ENCODE measurements at places on chromosomes 1 and 21.

- no peak for DNase-seq
Observed at GRCh38 chr1:172326136-172326535, 94.3 kb upstream of the C1orf105 start.

GRCh38 chr1:87575528-87575927, 246.8 kb downstream of the LMO4 start:
- DNase-seq = no peak

DNA sequence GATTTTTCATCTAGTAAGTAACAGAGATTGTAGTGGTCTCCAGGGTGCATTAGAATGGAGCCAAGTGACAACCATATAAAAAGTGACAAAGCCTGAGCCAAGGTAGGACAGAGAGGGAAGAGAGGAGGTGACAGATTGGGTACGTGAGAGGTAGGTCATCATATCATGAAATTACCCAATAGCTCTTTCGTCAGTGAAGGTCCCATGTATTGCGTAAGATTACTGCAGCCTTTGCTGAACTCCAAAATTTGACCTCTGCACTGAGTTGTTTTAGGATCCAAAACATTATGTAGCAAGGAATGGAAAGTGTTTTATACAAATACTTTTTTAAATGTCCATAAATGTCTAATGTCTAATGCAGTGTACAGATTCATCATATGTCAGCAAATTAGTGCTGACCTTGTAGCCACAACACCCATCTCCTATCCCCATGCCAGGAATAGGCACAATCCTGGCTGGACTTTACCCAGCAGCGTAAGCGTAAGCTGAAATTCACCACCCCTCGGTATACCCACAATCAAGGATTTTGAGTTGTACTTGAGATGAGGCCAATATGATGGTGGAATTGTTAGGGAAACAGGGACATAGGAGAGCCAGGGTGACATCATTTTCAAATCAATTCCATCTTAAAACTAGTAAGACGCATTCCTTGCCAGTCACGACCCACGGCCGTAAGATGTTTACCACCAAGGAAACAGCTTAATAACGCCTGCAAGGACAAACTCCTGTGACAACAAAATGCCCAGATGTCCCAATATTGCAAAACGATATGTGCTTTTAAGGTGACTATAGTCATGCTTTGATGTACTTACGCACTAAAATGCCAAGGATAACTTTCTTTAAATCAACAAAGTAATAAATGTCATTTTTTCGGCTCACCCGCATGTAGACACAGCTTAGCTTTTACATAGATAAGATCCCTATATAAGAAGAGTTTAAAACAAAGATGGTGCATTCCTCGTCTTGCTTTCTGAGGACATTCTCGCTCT, 38.1 kb upstream of the GREM2 start:
- no peak for DNase-seq

DNA sequence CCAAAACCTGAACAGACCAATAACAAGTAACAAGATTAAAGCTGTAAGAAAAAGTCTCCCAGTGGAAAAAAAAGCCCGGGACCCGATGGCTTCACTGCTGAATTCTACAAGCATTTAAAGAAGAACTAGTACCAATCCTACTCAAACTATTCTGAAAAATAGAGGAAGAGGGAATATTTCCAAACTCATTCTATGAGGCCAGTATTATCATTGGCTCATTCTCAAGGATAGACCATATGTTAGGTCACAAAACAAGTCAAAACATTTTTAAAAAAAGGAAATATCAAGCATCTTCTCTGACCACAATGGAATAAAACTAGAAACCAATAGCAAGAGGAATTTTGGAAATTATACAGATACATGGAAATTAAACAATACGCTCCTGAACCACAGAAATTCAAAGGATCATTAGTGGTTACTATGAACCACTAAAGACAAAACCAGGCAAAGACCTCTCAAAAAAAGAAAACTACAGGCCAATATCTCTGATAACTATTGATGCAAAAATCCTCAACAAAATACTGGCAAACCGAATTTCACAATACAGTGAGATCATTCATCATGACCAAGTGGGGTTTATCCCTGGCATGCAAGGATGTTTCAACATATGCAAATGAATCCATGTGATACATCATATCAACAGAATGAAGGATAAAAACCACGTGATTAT, 13.9 kb upstream of the IL20 start:
- DNase-seq = no peak

DNA sequence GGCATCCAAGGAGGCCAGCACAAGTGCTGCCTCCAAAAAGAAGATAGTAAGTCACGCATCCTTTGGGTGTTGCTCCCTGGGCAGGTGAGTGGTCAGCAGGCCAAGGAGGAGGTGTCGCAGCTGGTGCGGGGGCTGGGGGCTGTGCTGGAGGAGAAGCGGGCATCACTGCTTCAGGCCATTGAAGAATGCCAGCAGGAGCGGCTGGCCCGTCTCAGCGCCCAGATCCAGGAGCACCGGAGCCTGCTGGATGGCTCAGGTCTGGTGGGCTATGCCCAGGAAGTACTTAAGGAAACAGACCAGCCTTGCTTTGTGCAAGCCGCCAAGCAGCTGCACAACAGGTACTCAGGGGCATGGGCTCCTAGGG, 4.3 kb downstream of the TRIM46 start:
- no peak for DNase-seq

DNA sequence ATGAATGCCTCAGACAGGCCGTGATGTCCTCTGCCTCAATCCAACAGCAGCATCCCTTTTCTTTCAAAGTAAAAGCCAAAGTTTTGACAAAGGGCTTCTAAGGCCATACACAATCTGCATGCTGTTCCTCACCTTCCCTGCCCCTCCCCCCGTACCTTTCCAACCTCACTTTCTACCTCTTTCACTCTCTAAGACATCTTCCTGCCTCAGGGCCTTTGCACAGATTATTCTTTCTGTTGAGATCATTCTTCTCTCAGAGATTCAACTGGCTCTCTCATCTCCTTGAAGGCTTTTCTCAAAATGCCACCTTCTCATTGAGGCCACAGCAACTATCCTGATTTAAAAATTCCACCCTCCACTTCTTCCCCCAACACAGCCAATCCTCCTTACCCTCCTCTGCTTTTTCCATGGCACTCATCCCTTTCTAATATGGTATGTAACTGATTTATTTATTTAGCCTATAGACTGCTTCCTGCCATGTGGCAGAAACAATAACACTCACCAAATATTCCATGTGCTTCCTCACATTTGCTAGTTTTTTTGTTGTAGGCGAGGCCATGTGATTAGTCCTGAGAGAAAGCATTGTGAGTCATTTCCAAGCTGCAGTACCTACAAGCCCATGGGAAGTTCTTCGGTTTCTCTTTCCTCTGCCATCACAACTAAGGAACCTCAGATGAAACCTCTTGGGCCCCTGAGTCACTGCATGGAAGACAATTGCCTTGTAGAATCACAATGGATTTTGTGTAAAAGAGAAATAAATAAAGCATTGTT, 58.7 kb upstream of the GADD45A start:
- DNase-seq = no peak

GRCh38 chr1:165639821-165640623, 9.0 kb downstream of the MGST3 start:
- no peak for DNase-seq

GRCh38 chr1:157870490-157870889, 28.9 kb upstream of the CD5L start:
- DNase-seq = no peak

- no peak for DNase-seq
Observed at GRCh38 chr1:151803915-151804314, 1.3 kb downstream of the LINGO4 start.

- DNase-seq = peak; percentile 60
Observed at GRCh38 chr1:158248118-158248517, 6.1 kb upstream of the CD1A start.

- no peak for DNase-seq
Observed at GRCh38 chr1:200342511-200343311, 67.1 kb downstream of the ZNF281 start.

DNA sequence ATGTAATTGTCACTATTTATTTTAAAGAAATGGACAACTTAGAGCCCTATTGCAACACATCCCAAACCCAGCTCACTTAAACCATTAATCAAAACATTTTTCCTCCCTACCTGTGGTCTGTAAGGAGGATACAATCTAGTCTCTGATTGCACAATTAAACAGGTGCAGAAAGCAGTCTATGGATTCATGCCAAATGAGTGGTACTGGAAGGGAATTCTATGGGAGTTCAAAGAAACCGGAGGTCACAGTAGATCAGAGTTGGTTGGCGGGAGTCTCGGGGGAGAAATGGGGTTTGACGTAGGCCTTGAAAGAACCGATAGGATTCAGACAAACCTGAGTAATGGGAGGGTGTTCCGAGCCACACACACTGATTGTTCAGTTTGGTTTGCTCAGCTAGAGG, 314.9 kb downstream of the KIF26B start:
- DNase-seq = no peak

- DNase-seq = no peak
Observed at GRCh38 chr1:236862615-236863211, 67.6 kb downstream of the MTR start.

- DNase-seq = no peak
Observed at GRCh38 chr21:30072496-30072895, 94.1 kb downstream of the CLDN17 start.

DNA sequence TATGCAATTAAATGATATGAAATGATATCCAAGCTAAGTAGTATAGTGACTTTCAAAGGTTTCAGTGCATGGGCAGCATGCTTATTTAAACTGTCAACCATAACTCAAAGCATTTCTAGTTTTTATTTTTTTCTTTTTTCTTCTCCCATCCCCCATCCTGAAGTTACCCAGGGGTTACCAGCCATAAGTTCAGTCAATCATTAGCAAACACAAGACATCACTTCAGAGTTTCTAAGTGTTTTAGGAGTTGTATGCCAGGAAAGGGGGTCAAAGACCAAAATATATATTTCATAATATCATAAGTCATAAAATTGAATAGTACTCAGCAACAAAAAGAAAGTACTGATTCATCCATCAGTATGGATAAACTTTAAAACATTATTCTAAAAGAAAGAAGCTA, 28.7 kb downstream of the DHX9 start:
- DNase-seq = no peak

DNA sequence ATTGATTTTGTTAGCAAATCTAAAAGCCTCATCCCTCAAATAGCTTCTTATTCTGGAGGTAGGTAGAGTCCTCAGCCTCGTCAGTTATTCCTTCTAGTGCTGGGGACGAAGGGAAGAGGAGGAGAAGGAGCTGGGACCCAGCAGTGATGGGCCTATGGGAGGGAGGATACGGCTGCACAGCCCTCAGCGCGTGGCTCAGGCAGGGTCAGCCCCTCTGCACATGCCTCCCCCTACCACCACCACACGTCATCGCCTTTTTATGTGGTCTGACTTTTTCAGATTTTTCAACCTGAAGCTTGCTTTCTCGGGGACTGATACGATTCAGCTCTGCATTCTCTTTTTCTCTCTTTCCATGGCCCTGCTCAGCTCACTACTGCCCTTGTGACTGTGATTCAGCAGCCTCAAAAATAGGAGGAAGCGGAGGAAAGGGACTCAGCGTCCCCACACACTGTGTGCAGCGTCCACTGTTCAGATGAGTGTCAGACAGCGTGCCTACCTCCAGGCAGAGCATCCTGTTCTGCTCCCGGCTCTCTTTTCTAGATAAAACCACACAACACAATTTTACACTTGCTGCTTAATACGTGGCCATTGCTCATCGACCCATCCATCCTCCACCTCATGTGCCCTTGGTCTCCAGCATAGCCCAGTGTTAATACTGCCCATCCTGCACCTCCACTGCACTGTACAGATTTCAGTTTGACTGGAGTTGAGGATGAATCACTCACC, 827 bp downstream of the OR2B11 start:
- DNase-seq = no peak

- peak; percentile 76 for DNase-seq
Observed at GRCh38 chr1:209674957-209675564, at the start of gene G0S2. Gene G0S2, plus strand, starts transcription at chr1:209675412. Its CDS starts 273 bp downstream, at chr1:209675685.

- DNase-seq = no peak
Observed at GRCh38 chr1:161089251-161089924, at the start of gene NECTIN4. Gene NECTIN4, minus strand, starts transcription at chr1:161089558. Its CDS starts 262 bp downstream, at chr1:161089296.

DNA sequence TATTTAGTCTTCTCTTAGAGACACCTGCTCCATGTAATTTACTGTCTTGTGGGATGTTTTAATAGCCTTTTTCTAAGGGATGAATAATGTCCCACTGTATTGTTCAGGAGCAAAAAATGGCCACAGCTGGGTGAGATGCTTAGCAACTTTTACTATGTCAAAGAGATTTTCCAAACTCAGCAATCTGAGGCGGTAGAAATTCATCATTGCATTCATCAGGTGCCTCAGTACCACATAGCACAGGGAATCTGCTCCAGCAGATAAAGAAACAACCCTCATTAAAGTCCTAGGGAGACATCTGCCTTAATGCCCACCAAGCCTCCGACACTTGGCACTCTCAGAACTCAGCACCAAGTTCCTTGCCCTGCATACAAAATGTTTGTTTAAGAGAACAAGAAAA, 266.9 kb downstream of the SIPA1L2 start:
- no peak for DNase-seq

GRCh38 chr1:9687874-9688582, 36.5 kb downstream of the PIK3CD start:
- no peak for DNase-seq

DNA sequence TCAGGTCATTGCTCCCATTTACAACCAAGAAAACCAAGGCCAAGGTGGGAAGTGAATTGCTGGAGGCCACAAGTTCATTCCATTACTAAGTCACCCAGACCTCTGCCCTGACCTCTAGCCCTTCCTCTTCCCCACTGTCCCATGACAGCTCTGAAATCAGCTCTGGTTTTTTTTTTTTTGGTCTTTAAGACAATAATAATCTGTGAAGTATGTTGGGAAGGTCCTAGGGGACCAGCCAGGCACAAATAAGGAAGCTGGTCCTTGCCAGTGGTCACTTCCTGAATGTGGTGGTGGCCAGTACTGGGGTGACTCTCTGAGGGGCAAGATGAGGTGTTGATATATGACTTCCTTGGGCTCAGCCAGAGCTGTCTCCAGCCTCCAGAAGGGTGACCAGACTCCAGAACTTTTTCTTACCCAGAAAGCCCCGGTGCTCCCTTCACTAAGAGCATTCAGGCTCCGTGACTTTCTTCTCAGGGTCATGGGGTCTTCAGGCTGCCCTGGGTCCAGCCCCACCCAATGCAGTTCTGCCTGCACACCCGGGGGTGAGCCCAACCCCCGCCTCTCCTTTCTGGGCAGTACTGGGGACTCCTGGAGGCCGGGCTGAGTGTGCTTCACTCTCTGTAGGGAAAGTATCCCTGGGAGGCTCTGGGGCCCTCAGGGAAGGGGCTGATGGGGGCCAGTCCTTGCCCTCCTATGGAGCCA, 159.6 kb downstream of the PTPRU start:
- no peak for DNase-seq

GRCh38 chr1:158506369-158506987, 34.5 kb downstream of the OR10R2 start:
- DNase-seq = peak; percentile 51

GRCh38 chr1:165284454-165284853, 72.1 kb downstream of the LMX1A start:
- no peak for DNase-seq

GRCh38 chr1:56788588-56788987, 30.6 kb downstream of the FYB2 start:
- no peak for DNase-seq

- no peak for DNase-seq
Observed at GRCh38 chr1:187413405-187414169, 584.8 kb downstream of the PLA2G4A start.

- no peak for DNase-seq
Observed at GRCh38 chr1:201072922-201073321, 39.3 kb downstream of the CACNA1S start.
